ENCODE measurements at places on chromosomes 11 and 22.

DNA sequence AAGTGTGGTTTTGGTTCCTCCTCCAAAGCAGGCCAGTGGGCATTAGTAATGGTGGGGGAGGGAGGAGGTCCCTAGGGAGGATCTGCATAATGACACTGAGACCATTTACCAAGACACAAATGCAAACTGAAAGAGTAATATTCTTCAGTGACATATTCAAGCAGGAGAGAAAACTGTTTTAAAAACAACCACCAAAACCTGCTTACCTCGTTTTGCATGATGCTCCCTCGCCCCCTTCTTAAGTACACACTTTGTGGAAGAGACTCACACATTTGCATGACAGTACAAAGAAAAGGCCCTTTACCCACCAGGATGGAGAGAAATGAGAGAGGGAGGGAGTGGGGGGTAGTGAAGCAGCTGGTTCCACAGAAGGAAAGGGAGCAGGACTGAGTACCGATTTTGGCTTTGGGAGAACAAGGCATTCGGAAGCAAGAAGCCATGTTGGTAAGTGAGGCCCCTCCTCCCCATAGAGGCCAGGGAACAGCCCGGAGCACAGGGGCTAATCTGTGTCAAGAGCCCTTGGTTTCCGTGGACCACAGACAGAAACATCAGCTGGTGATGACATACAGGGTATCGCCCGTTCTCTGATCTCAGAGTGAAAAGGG, 13.0 kb upstream of the OPCML start:
- H3K4me3 ChIP-seq: no peak overlapping the region
- H3K27me3 ChIP-seq: 0 out of 2 replicates have a peak, but pooled peaks cover 2% of the 10 kb centered on the region
- H3K36me3 ChIP-seq: no peaks in the 10 kb centered on the region
- no peaks in the 10 kb centered on the region for H3K4me1 ChIP-seq

DNA sequence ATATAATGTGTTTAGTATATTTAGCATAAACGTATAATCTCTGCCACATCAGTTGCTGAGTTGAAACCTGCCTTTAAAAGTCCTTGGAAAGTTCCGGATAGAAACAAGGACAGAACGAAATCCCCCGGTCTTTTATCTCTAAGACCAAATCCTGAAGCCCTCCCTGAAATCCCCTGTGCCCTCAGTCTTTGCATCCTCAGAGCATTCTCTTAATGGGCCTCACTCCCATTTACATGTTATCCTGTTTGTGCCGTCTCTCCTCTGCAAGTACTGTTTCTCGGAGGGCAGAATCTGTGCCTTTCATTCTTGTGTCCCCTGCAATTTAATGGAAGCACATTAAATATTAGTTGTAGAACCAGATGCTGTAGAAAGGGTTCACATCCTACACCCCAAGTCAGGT, 56.0 kb downstream of the ZNRF3 start:
- DNase-seq: no peak
- H3K27me3 ChIP-seq: no peaks in the 10 kb centered on the region
- H3K4me3 ChIP-seq: no peak overlapping the region

GRCh38 chr11:95863486-95864140, 60.3 kb downstream of the MTMR2 start:
- H3K4me1 ChIP-seq: no peaks in the 10 kb centered on the region
- no peak overlapping the region for H3K27ac ChIP-seq
- no peak for DNase-seq
- no peak overlapping the region for H3K4me3 ChIP-seq
- no peaks in the 10 kb centered on the region for H3K36me3 ChIP-seq
- H3K27me3 ChIP-seq: no peaks in the 10 kb centered on the region

DNA sequence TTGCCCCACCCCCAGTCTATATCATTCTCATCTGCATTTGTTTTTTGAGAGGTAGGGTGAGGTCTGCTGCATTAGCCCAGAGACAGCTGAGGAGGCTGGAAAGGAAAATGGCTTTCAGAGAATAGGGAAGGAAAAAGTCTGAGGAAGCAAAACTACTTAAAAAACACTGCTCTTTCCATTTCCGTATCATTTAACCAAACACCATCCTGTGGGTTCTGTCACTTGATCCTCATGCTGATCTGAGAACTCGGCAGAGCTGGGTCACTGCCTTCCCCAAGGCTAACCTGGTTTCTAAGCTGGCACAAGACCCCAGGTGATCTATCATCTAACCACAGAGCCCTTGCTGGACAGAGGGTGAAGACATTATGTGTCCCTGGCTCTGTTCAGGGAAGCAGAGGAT, 1.2 kb downstream of the FOLR2 start:
- H3K27me3 ChIP-seq: peaks cover 7% of the 10 kb centered on the region
- no peak overlapping the region for H3K4me3 ChIP-seq
- H3K4me1 ChIP-seq: peaks cover 11% of the 10 kb centered on the region
- DNase-seq: no peak
- H3K27ac ChIP-seq: no peak overlapping the region

DNA sequence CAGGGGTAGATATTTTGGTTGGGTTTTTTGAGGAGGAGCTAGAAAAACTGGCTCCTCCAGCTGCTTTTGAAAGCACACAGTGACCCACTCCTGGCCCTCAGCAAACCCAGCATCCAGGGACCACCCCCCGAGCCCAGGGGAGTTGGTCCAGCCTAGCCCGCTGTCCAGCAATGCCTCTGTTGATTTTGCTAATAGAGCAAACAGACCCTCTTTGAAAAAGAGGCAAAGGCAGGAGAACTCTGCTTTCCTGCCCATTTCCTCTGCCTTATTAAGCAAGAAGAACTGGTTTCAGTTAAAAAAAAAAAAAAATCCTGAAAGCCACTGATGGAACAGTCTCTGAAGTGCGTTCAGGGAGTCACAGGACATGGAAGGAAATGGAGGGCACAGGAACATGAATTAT, 25.3 kb downstream of the ABTB2 start:
- H3K36me3 ChIP-seq: no peaks in the 10 kb centered on the region
- peaks cover 56% of the 10 kb centered on the region for H3K4me1 ChIP-seq
- peak overlapping the region; percentile 69 for H3K27ac ChIP-seq
- no peak for DNase-seq

DNA sequence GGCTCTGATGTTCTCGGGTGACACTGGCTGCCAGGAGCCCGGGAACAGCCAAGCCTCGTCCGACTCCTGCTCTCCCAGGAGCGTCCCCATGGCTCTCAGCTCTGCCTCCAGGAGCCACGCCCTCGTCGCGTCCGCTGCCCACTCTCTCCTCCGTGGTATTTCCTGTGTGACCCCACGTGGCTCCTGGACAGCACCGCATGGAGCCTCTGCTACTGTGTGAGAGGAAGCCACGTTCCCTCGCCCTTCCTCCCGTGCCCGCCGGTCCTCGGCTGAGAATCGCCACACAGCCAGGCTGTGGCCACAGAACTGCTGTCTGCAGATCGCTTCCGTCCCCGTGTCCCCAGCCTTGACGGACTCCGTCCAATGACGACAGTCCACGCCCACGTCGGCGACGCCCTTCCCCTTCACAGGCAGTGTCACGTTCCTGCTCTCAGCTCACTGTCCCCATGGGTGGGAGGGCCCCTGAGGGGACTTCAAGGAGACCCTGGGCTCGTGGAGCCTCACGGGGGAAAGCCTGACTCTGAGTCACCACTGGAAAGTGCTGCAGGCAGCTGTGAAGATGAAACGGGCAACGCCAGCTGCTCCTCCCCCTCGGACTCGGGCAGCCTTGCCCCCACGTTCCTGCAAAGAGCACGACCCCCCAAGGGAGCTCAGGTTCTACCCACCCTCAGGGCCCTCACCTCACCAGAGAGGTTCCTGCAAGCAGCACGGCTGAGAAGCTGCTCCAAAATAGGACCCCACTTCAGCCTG, 458.5 kb downstream of the BRD1 start:
- H3K36me3 ChIP-seq: no peaks in the 10 kb centered on the region
- no peaks in the 10 kb centered on the region for H3K4me1 ChIP-seq
- H3K27me3 ChIP-seq: no peaks in the 10 kb centered on the region
- H3K4me3 ChIP-seq: peak overlapping the region; percentile 24
- no peak for DNase-seq

- no peaks in the 10 kb centered on the region for H3K4me1 ChIP-seq
- DNase-seq: no peak
- no peaks in the 10 kb centered on the region for H3K27me3 ChIP-seq
Observed at GRCh38 chr22:33464698-33465097, 406.5 kb upstream of the SYN3 start.

GRCh38 chr11:88360141-88360540, 22.6 kb upstream of the CTSC start:
- H3K27ac ChIP-seq: no peak overlapping the region
- H3K27me3 ChIP-seq: no peaks in the 10 kb centered on the region
- H3K4me1 ChIP-seq: no peaks in the 10 kb centered on the region
- DNase-seq: no peak
- H3K36me3 ChIP-seq: no peaks in the 10 kb centered on the region

DNA sequence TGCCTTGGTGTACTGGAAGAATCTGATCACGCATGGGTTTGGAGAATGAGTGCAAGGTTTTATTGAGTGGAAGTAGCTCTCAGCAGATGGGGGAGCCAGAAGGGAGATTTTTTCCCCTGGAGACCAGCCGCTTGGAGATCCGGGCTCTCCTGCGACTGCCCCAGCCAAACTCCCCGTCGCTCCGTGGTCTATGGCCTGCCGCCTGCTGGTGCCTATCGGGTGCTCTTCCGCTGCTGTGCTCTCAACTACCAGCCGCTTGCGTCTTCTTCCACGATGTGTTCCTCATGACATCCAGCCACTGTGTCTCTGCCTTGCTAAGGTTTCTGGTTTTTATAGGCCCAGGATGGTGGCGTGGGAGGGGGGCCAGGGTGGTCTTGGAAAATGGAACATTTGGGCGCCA, 145.6 kb upstream of the UBASH3B start:
- no peaks in the 10 kb centered on the region for H3K4me1 ChIP-seq
- H3K4me3 ChIP-seq: no peak overlapping the region
- H3K36me3 ChIP-seq: no peaks in the 10 kb centered on the region
- DNase-seq: no peak
- no peak overlapping the region for H3K27ac ChIP-seq

DNA sequence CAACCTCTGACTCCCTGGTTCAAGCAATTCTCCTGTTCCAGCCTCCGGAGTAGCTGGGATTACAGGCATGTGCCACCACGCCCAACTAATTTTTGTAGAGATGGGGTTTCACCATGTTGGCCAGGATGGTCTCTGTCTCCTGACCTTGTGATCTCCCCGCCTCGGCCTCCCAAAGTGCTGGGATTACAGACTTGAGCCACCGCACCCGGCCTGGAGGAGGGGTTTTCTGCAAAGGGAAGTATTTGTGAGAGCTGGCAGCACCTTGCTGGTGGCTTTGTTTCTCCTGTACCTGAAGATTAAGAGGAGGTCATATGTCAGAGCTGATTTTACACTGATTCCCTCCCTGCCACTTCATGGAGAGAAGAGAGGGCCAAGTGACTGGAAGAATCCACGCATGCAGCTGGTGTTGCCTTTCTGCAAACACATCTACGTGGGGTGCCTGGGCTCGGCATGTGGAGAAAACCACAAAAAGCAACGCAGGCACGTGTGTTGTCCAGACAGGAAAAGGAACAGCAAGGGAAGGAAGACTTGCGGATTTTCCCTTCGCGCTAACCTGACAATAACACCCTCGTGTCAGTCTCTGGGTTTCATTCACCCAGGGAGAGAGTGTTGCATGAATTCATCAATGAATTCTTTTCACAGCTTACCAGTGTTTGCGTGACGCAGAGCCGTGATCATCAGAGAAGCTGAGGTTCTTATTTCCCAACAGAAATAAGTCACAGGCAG, 61.9 kb downstream of the TSPAN18 start:
- no peaks in the 10 kb centered on the region for H3K4me1 ChIP-seq
- H3K36me3 ChIP-seq: no peaks in the 10 kb centered on the region
- no peak for DNase-seq
- no peak overlapping the region for H3K4me3 ChIP-seq

DNA sequence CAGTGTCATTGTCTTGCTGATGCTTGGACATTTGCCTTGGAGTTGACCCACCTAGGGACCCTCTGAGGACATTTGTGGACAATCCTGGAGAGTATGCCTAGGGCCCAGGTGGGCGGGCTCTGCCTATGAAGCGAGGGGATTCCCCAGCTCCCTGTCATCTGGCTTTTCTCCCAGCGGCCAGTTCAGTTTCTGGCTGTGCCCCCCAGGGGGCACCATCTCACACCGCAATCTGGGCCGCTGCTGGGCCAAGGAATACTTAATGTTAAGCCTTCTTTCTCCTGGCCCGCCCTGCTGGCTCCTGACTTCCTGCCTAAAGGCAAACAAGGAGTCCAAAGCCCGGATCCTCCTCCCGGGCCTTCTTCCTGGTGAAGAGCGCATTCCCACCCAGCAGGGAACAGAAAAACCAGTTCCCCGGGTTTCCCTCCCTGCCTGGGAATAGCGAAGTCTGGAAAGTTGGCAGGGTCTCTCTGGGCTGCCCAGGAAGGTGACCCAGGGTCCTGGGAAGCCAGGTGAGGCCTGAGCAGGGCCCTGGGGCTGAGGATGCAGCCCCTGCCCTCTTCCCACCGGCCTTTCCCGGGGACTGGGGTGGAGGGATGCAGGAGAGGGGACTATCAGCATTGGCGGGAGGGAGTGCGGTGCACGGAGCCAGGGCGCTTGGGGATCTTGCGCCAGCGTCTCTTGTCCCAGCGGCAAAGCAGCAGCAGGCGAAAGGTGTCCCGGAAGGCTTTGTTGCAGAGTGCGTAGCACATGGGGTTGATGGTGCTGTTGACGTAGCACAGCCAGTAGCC, 11.9 kb downstream of the CHRM1 start:
- no peaks in the 10 kb centered on the region for H3K27me3 ChIP-seq
- no peaks in the 10 kb centered on the region for H3K4me1 ChIP-seq
- H3K36me3 ChIP-seq: no peaks in the 10 kb centered on the region
- H3K4me3 ChIP-seq: no peak overlapping the region

- H3K27ac ChIP-seq: no peak overlapping the region
- no peaks in the 10 kb centered on the region for H3K36me3 ChIP-seq
- H3K27me3 ChIP-seq: no peaks in the 10 kb centered on the region
- no peak for DNase-seq
- no peaks in the 10 kb centered on the region for H3K4me1 ChIP-seq
Observed at GRCh38 chr11:17775507-17776211, 41.1 kb downstream of the KCNC1 start.

GRCh38 chr11:67510023-67510345, 2.0 kb upstream of the CDK2AP2 start:
- no peaks in the 10 kb centered on the region for H3K36me3 ChIP-seq
- peaks cover 23% of the 10 kb centered on the region for H3K4me1 ChIP-seq
- no peak for DNase-seq
- H3K27me3 ChIP-seq: no peaks in the 10 kb centered on the region

DNA sequence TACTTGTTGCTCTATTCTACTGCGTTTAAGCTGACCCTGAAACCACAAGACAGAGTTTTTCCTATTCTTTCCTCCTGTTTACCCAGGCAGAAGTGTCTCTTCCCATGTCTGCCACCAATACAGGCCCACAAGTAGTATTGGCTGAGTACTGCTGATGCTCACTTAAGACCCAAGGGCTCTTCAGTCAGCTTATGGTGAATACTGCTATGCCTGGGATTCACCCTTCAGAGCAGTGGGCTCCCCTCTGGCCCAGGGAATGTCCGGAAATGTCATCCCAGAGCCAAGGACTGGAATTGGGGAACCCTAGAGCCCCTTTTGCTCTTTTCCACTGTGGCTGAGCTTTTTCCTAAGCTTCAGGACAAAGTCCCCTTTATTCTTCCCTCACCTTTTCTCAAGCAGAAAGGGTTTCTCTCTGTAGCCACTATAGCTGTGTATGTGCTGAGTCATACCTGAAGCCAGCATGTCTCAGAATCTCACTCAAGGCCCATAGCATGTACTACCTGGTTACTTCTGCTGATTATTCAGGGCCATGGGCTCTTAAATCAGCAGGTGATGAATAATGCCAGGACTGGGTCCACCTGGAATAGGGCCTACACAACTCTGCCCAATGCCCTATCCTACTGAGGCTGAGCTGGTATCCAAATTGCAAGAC, 745.8 kb upstream of the ANO5 start:
- no peaks in the 10 kb centered on the region for H3K36me3 ChIP-seq
- H3K4me1 ChIP-seq: no peaks in the 10 kb centered on the region
- H3K27ac ChIP-seq: no peak overlapping the region
- DNase-seq: no peak
- no peaks in the 10 kb centered on the region for H3K27me3 ChIP-seq

GRCh38 chr11:18728658-18729057, 2.7 kb upstream of the IGSF22 start:
- no peak overlapping the region for H3K27ac ChIP-seq
- no peaks in the 10 kb centered on the region for H3K36me3 ChIP-seq
- DNase-seq: no peak
- H3K4me1 ChIP-seq: no peaks in the 10 kb centered on the region
